ENCODE measurements at places on chromosomes 2 and 18.

DNA sequence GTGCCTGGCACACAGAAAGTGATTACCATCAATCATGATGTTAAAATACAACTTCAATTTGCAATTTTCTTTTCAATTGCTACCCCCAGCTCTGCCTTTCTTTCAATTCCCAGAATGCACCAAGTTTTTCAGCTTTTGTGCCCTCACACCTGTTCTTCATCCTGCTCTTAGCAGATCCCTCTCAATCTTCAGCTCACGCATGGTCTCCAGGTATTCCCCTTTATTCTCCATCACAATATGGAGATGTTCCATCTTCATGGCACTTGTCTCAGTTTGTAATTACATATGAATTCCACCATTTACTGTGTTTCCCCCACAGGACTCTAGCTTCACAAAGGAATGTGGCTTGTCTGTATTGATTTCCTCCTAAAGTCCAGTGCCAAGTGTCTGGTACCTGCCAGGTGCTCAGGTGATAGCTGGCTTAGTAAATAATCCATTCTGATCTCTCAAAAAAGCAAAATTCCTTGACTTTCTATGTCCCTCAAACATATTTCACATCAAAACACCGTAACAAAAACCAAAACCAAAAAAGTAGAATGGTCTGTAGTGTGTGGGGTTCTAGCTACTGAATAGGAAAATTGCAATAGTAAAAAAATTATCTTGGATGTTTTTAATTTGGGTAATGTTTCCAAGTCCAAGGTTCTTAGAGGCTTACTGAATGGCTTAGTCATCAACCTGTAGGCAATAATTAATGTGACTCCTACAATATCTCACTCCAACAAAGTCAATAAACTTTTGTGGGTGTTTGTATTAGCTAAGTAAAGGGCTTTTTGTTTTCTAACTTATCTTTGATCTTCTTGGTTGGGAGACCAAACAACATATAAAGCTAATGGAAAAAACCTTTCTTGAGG, 2.9 kb upstream of the INSIG2 start:
- no peak for DNase-seq

- no peak for DNase-seq
These were observed 35.2 kb upstream of the LPIN2 start for GRCh38 chr18:3048121-3048520.

DNA sequence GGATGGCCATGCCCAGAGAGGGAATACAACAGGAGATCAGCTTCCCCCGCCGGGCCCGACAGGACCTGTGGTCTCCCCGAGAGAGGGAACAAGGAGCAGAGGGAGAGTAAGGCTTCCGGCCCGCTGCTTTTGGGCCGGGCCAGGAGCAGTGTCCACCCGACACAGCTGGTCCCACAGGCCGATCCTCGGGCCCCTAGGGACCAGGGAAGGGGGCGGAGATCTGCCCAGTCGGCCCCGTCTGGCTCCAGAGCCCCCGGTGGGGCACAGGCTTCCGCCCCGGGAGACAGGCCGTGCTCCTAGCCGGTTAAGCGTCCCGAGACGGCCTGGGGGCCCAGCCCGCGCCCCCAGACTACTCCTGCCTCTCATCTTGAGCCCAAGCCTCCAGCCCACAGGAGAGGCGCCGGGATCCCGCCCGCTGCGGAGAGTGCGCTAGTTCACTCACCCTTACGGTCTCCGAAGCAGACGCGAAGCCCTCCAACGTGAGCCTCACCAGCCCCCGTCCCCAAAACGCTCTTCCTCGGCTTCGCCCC, at the start of gene MCFD2:
MCFD2 (minus strand) TSS at position 526 of the 530 bp plus-strand sequence. CDS start 6,635 bp downstream, outside the sequence.
- DNase-seq = peak; percentile 19

- DNase-seq = no peak
These were observed 408.9 kb downstream of the MEIS1 start for GRCh38 chr2:66843847-66844246.

- no peak for DNase-seq
These were observed 73.4 kb downstream of the CDCA7 start for GRCh38 chr2:173427887-173428668.

- no peak for DNase-seq
These were observed 109.1 kb upstream of the CYP1B1 start for GRCh38 chr2:38185012-38185491.

DNA sequence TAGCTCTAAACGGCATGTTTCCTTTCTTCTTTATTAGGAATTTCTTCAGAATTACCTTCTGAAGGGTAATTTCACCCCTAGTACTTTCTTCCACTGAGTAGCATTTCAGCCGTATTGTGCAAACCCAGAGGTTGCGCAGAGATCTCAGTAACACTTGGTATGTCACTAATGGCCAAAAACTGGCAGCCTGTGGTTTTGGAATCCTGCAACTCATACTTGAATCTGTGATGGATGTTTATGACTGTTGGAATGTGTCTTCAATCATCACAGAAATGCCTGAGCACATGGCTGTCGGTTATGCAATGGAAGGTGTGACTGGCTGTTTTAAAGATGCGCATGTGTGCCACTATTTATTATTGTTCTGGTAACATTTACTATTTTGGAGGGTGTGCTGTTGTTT, 100.0 kb downstream of the COLEC12 start:
- no peak for DNase-seq

- no peak for DNase-seq
These were observed 28.0 kb downstream of the MGAT5 start for GRCh38 chr2:134281815-134282419.

- peak; percentile 45 for DNase-seq
These were observed at the start of gene KCTD1 for GRCh38 chr18:26548415-26549262. Gene KCTD1, minus strand, starts transcription at chr18:26548553. Its CDS starts 17 bp downstream, at chr18:26548536.

DNA sequence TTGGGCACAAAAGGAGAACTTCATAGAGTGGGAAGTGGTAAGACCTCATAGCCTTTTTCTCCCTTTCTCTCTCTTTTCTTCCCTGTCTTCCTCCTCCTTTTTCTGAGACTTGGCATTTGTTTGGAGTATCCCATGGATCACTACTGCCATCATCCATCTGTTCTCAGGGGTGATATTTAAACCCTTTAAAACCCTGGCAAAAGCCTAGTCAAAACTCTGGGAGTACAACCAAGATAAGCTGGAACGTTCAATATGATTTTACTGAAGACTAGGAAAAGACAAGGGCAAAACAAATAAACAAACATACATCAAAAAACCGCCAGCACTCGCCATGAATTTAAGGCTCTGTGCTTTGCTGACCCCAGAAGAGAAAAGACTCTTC, 253.4 kb downstream of the CLIP4 start:
- DNase-seq = no peak
